ENCODE measurements at places on chromosomes 3 and 15.

DNA sequence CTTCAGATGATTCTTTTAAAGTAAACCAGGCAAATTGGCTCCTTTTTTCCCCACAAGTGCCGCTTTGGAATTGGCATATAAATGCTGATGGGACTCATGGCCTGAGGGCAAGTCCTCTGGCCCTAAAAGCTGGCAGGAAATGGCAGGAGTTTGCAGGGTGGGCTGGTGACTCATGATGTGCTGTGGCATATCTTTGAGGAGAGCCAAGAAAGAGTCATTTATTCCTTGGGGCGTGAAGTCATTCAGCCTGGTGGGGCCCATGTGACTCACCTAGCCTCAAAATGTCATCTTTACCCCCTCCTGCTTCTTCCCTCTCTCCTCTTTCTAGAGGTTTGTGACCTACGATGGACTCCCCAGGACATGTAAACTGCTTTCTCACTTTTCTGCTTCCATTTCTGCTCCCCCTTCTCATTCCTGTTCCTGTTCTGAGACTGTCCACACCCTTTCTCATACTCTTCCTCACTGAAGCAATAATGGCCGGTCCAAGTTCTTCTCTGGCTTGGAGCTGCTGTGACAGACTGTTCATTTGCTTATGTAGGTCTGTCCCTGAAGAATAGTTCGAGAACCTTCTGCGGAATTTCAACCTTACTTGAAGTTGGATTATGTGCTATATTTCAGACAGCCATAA, 326.1 kb downstream of the SATB1 start:
- peak; percentile 91 for DNase-seq

- peak; percentile 50 for DNase-seq
Observed at GRCh38 chr3:181752202-181752671, 40.5 kb downstream of the SOX2 start.

DNA sequence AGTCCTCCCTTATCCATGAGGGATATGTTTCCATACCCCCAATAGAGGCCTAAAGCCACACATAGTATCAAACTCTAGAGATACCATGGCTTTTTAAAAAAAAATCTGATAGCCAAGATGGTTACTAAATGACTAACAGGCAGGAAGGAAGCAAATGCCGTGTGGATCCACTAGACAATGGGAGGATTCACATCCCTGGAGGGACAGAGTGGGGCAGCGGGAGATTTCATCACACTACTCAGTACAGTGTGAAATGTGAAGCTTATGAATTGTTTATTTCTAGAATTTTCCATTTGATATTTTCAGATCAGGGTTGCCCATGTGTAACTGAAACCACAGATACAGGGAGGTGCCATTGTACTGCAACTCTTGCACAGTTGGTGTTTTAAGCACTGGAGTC, 826.6 kb downstream of the SQOR start:
- no peak for DNase-seq

- DNase-seq = no peak
Observed at GRCh38 chr3:44678480-44679116, 30.1 kb downstream of the ZNF35 start.

- peak; percentile 85 for DNase-seq
Observed at GRCh38 chr3:124260206-124260915, 268.4 kb upstream of the ROPN1 start.

- no peak for DNase-seq
Observed at GRCh38 chr3:182045736-182046135, 334.0 kb downstream of the SOX2 start.

DNA sequence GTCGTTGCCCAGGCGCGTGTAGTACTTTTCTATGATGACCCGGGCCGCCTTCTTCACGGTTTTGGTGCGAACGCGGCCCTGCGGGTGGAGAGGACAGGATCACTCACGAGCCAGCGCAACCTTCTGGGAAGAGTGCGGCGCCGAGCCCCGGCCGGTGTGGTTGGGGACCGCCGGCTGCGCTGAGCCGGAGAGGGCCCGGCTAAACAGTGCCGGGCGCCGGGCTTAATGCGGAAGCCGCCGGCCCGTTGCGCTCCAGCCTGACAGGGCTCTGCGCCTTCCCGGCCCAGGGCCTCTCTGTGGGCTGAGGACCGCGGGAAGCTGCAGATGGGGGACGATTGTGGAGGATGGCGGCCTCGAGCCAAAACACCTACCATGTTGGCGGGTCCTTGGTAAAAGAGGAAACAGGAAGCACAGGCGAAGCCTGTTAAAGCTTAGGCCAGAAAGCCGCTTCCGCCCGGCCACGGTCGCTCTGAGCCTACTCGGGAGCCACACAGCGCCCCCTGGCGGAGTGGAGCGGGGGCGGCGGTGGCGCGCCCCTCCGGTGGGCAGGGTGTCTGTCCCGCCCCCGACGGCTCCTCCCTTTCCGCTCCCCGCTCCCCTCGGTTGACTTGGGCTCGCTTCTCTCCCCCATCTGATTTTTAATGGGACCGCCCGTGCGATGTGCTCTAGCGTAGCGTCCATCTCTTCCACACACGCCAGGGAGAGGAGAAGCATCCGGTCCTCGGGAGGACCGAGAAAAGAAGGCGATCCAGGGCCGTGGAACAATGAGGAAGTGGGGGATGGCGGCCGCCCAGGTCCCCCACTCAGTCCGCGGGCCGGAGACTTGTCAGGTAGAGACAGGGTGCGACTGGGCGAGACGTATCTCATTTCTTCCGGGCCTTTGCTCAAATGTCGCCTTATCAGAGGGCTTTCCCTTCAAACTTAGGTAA, at the start of gene RPS17:
Gene RPS17, minus strand, starts transcription at position 403 of the 929 bp plus-strand sequence. Its CDS starts 29 bp downstream, at position 374.
- DNase-seq = peak; percentile 99

DNA sequence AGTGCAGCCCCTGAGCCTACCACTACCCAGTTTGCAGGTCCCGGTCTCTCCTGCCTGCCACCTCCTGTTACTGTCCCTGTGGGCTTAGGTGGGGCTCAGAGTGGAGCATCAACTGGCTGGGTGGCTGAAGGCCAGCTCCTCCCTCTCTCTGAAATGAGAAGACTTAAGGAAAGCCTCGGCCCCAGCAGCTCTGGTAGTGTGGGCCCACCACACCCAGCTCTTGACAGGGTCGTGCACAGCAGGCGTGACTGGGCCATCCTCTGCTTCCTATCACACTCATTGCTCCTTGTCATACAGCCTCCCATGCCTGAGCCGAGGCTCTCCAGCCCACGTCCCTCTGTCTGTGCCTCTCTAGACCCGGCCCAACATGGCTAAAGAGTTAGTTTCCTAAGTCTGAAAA, 142.7 kb upstream of the LINGO1 start:
- no peak for DNase-seq

- DNase-seq = peak; percentile 60
Observed at GRCh38 chr3:72152551-72153476, 367.9 kb upstream of the PROK2 start.

- no peak for DNase-seq
Observed at GRCh38 chr15:32908135-32908801, 190.5 kb downstream of the GREM1 start.

DNA sequence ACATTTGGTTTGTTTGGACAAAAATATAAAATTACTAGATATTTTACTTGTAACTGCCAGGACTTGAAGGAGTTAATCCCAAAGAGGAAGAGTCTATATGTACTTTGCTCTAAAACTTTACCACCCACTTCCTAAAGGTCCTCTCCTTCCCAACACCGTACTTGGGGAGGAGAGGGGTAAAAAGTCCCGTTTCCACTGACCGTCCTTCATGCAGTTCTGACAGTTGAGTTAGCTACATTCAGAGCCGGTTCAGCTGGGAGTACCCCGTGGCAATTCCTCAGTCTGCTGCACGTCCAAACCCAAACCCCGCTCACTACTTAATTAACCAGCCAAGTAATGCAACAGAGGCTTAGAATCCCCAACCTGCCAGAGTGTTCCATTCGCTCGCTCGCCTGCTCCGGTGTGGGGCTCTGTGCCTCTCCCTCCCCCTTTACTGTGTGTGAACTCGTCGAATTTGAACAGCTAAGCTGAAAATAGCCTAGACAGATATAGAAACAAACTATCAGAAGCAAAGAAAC, 519.7 kb downstream of the FOXP1 start:
- no peak for DNase-seq

DNA sequence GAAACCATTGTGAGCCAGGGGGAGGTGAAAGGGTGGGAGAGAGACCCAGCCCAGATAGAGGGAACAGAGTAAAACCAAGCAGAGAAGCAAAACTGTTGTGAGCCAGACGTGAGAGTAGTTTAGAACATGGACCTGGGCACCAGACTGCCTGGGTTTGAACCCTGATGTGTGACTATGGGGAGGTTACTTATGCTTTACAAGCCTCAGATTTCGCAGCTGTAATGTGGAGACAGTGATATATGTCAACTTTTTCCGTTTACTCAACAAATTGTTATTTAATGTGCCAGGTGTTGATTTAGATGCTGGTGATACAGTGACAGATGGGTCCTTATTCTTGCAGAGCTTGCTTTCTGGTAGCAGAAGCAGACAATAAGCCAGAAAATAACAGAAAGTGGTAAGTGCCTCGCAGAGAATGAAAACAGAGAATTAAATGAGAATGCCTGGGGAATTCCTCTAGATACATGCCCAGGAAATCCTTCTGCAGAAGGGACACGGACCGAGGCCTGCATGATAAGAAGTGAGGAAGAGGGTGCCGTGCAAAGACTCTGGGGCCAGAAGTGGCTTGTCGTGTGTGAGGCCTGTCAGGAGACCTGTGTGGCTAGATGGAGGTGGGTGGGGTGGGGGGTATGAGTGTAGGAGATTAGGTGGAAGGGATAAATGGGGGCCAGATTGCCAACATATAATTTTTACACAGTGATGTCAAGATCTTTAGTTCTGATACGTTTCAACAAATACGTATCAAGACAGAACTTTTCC, 15.0 kb downstream of the KAT2B start:
- no peak for DNase-seq

GRCh38 chr15:58212909-58213526, 74.8 kb downstream of the AQP9 start:
- peak; percentile 73 for DNase-seq

- no peak for DNase-seq
Observed at GRCh38 chr3:149506540-149506939, 32.0 kb downstream of the TM4SF4 start.

- DNase-seq = no peak
Observed at GRCh38 chr3:39216176-39216790, 23.9 kb upstream of the XIRP1 start.

DNA sequence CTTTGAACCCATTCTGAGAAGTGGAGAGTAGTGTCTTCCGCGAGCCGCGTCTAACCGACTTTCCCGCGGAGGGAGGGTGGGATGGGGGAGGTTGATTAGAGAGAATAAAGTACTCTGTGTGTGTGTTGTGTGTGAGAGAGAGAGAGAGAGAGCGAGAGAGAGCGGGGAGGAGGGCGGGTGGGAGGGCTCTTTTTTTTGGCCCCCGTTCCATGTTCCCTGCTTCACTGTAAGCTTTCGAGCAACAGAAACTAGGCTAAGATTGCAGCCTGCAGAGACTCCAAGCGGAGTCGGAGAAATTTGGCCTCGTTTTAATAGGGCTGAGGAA, 1.6 kb upstream of the MEIS2 start:
- DNase-seq = no peak

DNA sequence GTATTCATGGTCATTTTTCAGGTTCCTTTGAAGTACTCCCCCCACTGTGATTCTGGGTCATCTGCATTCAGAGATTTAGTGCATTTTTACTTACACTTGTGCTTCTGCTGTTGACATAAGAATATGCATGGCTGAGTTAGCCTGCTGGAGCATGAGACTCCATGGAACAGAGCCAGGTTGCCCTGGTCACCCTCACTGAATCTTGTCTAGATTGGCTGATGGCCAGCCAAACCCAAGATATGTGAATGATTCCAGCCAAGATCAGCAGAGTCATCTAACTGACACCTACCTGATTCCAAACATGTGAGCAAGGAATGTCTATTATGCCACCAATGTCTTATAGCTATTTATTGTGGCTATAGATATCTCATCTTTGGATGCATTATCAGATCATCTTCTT, 25.1 kb downstream of the DTWD1 start:
- DNase-seq = no peak

GRCh38 chr15:25329696-25330095, 109.1 kb downstream of the UBE3A start:
- DNase-seq = no peak

DNA sequence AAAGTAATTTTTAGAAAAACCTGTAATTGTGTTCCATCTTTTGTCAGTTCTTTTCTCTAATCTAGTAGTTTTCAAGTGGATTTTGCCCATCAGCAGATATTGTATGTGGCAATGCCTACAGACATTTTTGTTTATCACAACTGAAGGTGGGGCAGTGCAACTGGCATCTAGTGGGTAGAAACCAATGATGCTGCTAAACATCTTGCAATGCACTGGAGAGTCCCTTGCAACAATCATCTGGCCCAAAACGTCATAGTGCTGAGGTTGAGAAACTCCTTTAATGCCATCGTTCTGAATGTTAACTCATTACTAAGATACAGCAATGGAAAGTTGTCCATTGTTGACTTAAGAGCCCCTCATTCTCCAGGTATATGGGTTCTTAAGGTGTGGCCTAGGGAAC, 80.1 kb downstream of the BTD start:
- DNase-seq = no peak

DNA sequence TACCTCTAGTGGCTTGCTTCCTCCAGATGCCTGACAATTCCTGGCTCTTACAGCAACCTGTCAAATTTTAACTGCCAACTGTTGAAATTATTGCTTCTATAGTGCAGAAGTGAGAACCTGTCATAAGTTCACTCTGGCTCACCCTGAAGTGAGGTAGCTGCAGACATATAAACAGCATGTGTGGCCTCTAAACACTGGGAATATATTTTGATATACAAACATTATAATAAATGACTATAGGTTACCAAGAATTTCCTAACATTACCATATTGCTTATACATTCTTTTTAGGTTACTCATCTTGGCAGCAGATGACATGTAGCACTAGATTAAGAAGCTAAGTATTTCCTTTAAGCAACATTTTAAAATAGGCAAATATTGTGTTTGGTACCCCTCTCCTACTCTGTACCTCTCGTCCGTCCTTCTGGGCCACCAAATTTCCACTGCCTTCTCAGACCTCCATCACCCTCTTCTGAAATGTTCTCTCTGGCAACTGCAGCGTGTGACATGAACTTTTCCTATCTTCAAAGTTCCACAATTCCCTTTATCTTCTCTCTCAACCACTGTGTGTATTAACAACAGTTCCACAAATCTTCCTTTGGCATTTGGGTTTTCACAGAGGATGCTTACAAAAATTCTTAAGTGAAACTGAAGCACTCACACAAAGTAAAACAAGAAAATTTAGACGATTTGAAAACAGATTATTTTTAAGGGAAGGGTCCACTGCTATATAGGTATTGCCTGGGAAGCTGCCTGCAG, 15.3 kb upstream of the XXYLT1 start:
- no peak for DNase-seq

GRCh38 chr15:25829073-25829472, 34.1 kb downstream of the ATP10A start:
- DNase-seq = no peak
